T-helper 17 cell (primary cell): ENCODE measurements at places on chromosomes 13 and 19.

GRCh38 chr19:44845612-44846454 lies at the start of gene NECTIN2:
Gene NECTIN2, plus strand, starts transcription at chr19:44846297. Its CDS starts 229 bp downstream, at chr19:44846526.
- peak within 1 kb of the TSS; percentile 84 for H3K27ac ChIP-seq
- peaks cover 3% of the 10 kb centered on the region for H3K36me3 ChIP-seq
- peak; percentile 64 for DNase-seq
- peaks cover 10% of the 10 kb centered on the region for H3K27me3 ChIP-seq
- peak within 1 kb of the TSS; percentile 94 for H3K4me3 ChIP-seq
- H3K4me1 ChIP-seq, result peaks cover 30% of the 10 kb centered on the region

DNA sequence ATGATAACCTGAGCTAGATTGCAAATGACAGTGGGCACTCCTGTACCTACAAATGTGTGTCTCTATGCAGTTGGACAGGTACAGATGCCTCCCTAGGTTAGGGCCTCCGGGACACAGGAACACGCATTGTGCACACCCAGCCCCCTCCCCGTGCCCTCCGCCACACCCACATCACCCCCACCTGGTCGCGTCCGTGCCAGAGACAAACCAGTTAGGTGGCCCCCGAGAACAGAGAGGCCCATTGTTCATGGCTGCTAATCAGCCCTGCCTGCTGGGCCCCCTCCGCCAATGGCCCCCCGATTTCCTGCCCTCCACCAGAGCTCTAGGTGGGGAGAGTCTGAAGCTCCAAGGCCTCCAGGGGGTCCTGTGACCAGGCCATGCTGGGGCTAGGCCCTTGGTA lies 13.7 kb downstream of the NRTN start:
- no peaks in the 10 kb centered on the region for H3K27me3 ChIP-seq
- no peak overlapping the region for H3K27ac ChIP-seq
- H3K4me1 ChIP-seq, result peaks cover 10% of the 10 kb centered on the region
- H3K36me3 ChIP-seq, result no peaks in the 10 kb centered on the region

DNA sequence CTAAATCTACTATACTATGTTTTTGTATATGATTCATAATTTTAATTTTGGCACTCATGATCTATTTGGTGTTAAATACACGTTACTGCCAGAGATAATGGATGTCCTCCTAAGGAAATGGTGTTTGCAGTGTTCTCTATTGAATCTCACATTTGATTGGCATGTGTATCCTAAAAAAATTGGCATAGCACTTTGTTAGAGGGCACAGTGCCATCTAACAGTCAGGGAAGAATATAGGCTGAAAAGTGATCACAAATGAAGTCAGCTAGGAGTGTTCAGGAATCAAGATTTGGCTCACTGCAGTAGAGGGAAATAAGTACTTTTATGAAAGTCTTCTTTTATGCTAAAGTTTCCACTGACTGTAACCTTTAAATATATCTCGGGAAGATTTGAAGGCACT lies 624.6 kb downstream of the GPC6 start:
- peaks cover 8% of the 10 kb centered on the region for H3K27me3 ChIP-seq
- no peaks in the 10 kb centered on the region for H3K4me1 ChIP-seq
- no peak overlapping the region for H3K4me3 ChIP-seq
- H3K36me3 ChIP-seq, result no peaks in the 10 kb centered on the region

DNA sequence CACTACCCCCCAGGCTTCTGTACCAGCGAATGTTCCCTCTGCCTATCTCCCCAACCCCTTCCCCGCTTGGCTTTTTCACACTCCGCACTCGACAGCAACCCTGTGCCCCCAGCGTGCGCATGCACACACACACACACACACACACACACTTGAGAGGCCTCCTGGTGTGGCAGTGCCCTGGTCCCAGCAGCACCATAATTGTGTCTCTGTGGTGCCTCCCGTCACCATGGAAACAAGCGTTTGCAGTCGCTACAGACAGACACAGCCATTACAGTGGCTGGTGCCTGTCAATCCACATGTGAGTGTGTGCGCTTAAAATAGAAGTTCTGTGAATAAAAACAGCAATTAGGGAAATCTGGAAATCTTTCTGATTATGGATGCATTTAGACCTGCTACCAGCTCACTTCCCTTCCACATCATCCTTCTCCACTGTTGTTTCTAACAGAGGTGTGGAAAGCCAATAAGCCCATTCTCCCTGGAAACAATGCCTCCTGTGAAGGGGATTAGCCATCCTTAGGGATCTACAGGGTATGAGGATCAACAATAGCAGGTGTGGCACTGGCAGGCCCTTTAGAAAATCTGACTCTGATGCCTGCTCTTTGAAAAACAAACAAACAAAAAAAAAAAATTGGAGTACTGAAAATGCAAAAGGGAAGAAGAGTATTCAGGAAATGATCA lies 146.3 kb downstream of the DCLK1 start:
- no peak for DNase-seq
- H3K36me3 ChIP-seq, result no peaks in the 10 kb centered on the region
- no peaks in the 10 kb centered on the region for H3K27me3 ChIP-seq
- H3K27ac ChIP-seq, result no peak overlapping the region

DNA sequence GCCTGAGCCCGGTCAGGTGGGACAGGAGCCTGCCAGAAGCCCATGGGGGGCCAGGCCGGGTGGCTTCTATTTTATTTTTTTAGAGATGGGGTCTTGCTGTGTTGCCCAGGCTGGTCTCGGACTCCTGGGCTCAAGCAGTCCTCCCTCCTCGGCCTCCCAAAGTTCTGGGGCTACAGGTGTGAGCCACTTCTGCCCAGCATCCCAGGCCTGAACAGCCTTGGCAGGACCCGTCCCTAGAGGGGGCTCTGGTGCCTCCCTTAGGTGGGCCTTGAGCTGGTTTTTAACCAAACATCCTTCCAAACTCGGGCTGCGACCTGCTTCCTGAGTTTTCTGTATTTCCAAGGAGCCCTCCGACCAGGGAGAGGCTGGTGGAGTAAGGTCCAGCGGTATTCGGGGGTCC lies 10.5 kb downstream of the COMP start:
- no peak for DNase-seq
- H3K4me1 ChIP-seq, result peaks cover 6% of the 10 kb centered on the region
- peaks cover 6% of the 10 kb centered on the region for H3K27me3 ChIP-seq
- no peaks in the 10 kb centered on the region for H3K36me3 ChIP-seq
- no peak overlapping the region for H3K27ac ChIP-seq
- H3K4me3 ChIP-seq, result no peak overlapping the region

- H3K27ac ChIP-seq, result no peak overlapping the region
- peaks cover 28% of the 10 kb centered on the region for H3K4me1 ChIP-seq
- no peak overlapping the region for H3K4me3 ChIP-seq
- no peaks in the 10 kb centered on the region for H3K36me3 ChIP-seq
- no peak for DNase-seq
- no peaks in the 10 kb centered on the region for H3K27me3 ChIP-seq
Measured at GRCh38 chr13:52447354-52447753, 3.1 kb downstream of the VPS36 start.

DNA sequence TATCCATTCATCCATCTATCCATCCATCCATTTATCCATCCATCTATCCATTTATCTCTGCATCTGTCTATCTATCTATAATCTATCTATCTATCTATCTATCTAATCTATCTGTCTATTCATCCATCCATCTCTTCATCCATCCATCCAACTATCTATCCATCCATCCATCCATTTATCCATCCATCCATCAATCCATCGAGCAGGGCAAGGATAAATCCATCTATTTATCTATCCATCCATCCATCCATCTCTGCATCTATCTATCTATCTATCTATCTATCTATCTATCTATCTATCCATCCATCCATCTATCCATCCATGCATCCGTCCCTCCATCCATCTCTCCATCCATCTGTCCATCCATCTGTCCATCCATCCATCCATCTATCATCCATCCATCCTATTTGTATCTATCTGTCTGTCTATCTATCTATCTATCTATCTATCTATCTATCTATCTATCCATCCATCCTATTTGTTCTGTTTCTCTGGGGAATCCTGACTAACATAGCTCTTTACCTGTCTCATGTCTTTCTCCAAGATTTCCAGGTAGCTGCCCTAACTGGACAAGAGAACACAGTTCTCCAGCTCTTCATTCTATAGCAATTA lies 198.1 kb downstream of the FOXO1 start:
- H3K27ac ChIP-seq, result no peak overlapping the region
- no peaks in the 10 kb centered on the region for H3K36me3 ChIP-seq
- no peaks in the 10 kb centered on the region for H3K27me3 ChIP-seq
- H3K4me1 ChIP-seq, result peaks cover 1% of the 10 kb centered on the region

DNA sequence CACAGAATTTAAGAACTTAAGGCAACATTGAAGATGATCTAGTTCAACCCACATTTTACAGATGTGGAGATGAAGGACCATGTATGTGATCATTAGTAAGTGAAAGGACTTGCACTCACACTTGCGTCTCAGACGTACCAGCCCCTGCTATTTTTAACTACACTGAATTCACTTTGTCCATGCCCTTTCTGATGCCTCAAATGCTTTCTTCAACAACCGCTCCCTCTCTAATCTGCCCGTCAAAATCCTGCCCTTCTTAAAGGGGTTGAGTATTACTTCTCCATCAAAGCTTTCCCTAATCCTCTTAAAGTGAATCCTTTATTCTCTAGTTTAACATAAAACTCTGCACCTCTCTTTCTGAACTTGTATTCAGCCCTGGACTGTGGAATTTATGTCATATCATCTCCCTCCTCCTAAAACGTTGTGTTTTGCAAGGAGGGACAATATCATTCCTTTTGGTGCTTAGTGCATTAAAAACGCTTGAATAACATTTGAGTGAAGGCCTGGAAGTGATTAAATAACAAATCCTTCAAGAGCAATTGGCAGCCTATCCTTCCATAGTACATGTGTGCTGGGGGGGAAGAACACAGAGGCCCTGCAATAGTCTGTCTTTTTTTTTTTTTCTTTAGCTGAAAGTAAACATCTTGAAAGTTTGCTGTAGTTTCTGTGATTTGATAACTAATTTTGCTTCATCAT lies 493.3 kb downstream of the LMO7 start:
- no peaks in the 10 kb centered on the region for H3K4me1 ChIP-seq
- H3K36me3 ChIP-seq, result no peaks in the 10 kb centered on the region
- no peaks in the 10 kb centered on the region for H3K27me3 ChIP-seq
- no peak overlapping the region for H3K27ac ChIP-seq
- no peak overlapping the region for H3K4me3 ChIP-seq
- DNase-seq, result no peak

DNA sequence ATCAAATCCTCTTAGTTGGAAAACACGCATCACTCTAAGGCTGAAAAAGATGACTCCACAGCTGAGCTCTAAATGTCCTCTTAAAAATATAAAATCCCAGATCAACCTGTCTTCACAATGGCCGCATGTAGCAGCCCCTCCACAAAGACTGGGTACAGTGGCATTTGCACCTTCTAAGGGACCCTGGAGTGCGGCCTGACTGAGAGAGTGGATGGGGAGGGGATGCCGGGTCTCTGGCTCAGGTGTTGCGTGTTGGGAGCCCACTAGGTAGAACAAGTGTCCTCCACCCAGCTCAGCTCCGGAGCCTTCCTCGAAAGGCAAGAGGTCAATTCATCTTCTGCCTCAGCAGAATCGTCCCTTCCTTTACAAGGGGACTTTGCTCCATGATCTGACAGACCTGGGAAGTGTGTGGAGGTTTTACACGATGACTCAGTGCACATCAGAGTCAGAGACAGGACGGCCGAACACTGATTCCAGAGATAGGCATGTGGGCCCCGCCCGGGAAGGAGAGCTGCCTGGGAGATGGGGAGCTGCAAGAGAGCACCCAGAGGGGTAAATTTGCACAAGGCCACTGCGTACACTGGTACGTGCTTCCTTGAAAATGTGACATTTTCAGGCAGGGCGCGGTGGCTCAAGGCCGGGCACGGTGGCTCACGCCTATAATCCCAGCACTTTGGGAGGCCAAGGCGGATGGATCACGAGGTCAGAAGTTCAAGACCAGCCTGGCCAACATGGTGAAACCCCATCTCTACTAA lies 23.5 kb upstream of the SLC15A1 start:
- no peak for DNase-seq
- H3K4me1 ChIP-seq, result no peaks in the 10 kb centered on the region
- peaks cover 36% of the 10 kb centered on the region for H3K27me3 ChIP-seq

- DNase-seq, result no peak
- H3K4me1 ChIP-seq, result no peaks in the 10 kb centered on the region
- H3K27ac ChIP-seq, result no peak overlapping the region
- H3K4me3 ChIP-seq, result no peak overlapping the region
- no peaks in the 10 kb centered on the region for H3K27me3 ChIP-seq
- H3K36me3 ChIP-seq, result no peaks in the 10 kb centered on the region
Measured at GRCh38 chr13:57045826-57046546, 94.7 kb upstream of the PRR20A start.

- peaks cover 13% of the 10 kb centered on the region for H3K4me1 ChIP-seq
- H3K36me3 ChIP-seq, result peaks cover 2% of the 10 kb centered on the region
- H3K4me3 ChIP-seq, result no peak overlapping the region
- no peak for DNase-seq
Measured at GRCh38 chr13:111027458-111028439, 87.4 kb upstream of the ARHGEF7 start.

- H3K36me3 ChIP-seq, result peaks cover 2% of the 10 kb centered on the region
- no peaks in the 10 kb centered on the region for H3K27me3 ChIP-seq
- H3K27ac ChIP-seq, result no peak overlapping the region
- H3K4me1 ChIP-seq, result peaks cover 32% of the 10 kb centered on the region
- H3K4me3 ChIP-seq, result peak overlapping the region; percentile 85
Measured at GRCh38 chr19:38389101-38389925, 816 bp downstream of the SPRED3 start.

GRCh38 chr19:41377977-41378709 lies 1.8 kb downstream of the TMEM91 start:
- H3K4me3 ChIP-seq, result no peak overlapping the region
- no peak overlapping the region for H3K27ac ChIP-seq
- H3K27me3 ChIP-seq, result no peaks in the 10 kb centered on the region
- H3K36me3 ChIP-seq, result no peaks in the 10 kb centered on the region
- peaks cover 11% of the 10 kb centered on the region for H3K4me1 ChIP-seq
- DNase-seq, result no peak

DNA sequence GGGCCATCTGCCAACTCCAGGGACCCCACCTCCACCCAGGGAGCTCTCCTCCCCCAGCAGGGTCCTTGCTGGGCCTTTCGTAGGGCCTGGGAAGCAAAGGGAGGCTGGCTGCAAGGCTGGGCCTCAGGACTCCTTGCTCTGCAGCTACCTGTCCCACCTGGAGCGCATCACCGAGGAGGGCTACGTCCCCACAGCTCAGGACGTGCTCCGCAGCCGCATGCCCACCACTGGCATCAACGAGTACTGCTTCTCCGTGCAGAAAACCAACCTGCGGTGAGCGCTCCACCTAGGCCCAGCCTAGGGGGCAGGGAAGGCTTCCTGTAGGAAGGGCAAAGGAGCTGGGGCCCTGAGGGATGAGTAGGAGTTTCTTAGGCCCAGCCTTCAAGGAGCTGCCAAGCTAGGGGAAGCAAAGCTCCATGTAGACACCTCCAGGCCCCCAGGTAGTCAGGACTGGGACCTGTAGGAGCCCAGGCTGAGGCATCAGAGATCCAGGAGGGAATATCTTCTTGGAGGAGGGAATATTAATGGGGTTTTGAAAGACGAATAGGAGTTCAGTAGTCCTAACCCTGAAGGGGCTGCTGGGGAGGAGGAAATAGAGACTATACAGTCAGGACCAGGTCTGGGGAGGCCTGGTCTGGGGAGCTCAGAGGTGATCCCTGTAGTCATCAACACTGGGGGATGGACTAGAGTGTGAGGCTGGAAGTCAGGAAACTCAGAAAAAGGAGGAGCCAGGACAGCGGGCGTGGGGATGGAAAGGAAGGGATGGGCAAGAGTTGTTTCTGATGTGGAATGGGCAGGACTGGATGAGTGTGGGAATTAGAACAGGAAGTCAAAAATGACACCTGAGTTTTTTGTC lies 16.0 kb downstream of the GNA15 start:
- H3K36me3 ChIP-seq, result peaks cover 10% of the 10 kb centered on the region
- H3K4me3 ChIP-seq, result no peak overlapping the region
